ENCODE measurements at places on chromosomes 6 and 20.
A peak's percentile ranks its signal among the peaks of the same experiment; 100 is the strongest.

- DNase-seq = no peak
These were observed 491.1 kb upstream of the EYS start for GRCh38 chr6:66198062-66198624.

DNA sequence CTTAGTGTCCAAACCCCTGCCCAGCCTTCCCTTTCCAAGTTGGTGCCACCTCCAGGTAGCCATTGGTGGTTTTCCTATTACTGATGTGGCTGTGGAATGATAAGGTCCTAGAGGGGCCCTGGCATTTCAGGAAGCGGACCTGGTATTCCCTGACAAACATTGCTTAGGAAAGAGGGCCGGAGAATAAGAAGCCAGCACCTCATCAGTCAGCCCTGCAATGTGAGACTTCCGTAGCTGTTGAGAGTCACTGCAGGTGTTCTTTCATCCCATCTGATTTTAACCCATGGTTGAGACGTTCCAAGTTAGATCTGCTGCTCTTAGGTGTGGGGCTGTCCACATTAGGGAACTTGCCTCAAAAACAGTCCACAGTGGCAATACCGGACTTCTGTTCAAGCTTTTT is 14.8 kb upstream of the NPEPL1 start:
- DNase-seq = no peak

DNA sequence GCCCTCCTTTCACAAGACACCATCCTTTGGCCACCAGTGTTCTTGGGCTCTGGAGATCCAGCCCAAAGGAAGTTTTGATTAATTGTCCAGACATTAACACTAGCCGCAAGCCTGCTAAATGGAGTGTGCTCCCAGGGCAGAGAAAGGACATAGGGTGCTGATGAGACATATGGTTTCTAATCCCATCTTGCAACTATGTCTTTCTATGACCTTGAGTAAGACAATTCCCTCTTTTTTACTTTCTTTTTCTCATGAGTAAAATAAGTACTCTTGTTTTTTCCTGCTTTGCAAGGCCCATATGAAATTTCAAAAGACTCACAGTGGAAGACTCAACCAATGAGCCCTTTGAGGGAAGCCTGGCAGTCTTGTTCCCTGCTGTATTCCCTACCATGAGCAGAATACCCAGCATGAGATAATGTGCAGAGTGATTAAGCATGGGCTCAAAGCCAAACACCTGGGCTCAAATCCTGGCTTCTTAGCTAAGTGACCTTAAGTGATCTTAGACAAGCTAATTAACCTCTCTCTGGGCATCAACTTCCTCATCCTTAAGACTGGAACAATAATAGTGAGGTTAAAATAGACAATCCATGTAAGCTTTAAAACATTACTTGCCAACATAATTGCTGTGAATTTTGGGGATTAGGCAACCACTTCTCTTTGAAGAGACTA is at the start of gene WFDC10B:
TSS of gene WFDC10B (minus strand) at position 51 of the 669 bp plus-strand sequence. CDS start 19,027 bp downstream, outside the sequence.
- DNase-seq = no peak

DNA sequence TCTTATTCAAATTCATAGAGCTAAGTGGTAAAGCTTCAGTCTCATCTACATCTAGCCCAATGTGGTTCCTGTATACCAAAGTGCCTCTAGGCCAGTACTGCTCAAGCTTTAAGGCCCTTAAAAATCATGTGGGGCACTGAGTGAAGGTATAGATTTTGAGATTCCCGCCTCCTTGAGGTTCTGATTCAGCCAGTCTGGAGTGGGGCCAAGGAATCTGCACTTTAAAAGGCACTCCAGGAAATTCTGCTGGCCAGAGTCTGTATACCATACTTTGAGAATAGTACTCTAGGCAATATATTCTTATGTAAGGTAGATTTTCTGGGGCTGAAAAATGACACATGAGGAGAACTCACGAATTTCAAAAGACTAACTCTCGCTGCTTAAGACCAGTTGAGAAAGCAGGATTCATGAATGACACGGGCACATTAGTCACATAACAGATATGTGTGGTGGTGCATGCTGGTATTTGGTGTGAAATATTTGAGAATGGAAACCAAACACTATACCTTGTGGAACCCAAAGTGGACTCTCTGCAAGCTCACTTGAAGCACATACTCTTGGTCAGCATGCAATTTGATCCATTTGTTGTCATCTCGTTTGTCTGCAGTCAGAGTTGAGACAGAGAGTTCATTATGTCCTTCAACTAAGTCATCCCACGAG is 47.6 kb upstream of the SIM1 start:
- DNase-seq = no peak

- peak; percentile 70 for DNase-seq
These were observed at the start of gene NFATC2 for GRCh38 chr20:51542571-51543421. TSS of gene NFATC2 (minus strand) at chr20:51542719. CDS start at chr20:51542499, 220 bp downstream.

DNA sequence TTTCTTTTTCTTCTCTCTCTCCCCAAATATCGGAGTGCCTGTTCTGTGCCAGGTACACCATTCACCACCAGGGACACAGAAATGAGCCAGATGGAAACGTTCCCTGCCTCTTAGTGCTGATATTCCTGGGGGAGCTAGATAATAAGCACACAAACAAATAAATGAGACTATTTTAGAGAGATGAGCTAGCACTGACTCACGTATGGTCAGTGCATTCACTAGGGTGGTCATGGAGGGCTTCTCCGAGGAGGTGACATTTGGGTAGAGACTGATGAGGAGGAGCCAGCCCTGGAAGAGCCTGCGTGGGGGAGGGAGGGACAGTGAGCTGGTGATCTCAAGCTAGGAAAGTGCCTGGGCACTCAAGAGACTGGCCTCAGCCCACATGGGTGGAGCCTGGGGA is 252.3 kb upstream of the KCNG1 start:
- no peak for DNase-seq

GRCh38 chr6:77474286-77474956 is 11.1 kb upstream of the HTR1B start:
- DNase-seq = no peak

- DNase-seq = peak; percentile 87
These were observed at the start of gene DEK for GRCh38 chr6:18264219-18264922. TSS of gene DEK (minus strand) at chr6:18264530. CDS start at chr6:18263987, 543 bp downstream.

GRCh38 chr20:43799150-43799711 is 72.4 kb upstream of the GTSF1L start:
- no peak for DNase-seq

DNA sequence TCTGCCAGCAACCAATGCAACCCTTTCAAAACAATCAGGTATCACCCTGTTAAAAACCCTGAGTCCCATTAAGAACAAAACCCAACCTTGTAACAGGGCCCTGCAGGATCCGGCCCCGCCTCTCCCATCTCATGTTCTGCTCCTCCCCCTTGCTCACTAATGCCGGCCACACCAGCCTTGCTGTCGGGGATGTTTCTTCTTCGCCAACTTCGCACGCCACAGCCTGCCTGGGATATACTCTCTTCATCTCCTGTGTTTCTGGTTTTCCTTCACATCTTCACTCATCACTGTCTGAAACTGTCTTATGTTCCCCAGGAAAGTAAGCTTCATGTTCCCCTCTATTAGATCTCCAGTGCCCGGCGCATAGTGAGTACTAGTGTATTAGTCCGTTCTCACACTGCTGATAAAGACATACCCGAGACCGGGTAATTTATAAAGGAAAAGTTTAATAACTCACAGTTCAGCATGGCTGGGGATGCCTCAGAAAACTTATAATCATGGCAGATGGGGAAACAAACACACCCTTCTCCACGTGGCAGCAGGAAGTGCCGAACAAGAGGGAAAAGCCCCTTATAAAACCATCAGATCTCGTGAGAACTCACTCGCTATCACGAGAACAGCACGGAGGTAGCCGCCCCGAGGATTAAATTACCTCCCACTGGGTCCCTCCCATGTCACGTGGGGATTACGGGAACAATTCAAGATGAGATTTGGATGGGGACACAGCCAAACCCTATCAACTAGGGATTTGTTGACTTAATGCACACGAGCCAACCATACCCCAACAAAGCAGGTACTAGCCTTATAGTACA is 5.1 kb downstream of the TP53RK start:
- peak; percentile 83 for DNase-seq

- peak; percentile 24 for DNase-seq
These were observed 125.6 kb downstream of the CDC5L start for GRCh38 chr6:44512868-44513741.

- DNase-seq = no peak
These were observed 571.4 kb downstream of the PRKN start for GRCh38 chr6:162156146-162156545.

DNA sequence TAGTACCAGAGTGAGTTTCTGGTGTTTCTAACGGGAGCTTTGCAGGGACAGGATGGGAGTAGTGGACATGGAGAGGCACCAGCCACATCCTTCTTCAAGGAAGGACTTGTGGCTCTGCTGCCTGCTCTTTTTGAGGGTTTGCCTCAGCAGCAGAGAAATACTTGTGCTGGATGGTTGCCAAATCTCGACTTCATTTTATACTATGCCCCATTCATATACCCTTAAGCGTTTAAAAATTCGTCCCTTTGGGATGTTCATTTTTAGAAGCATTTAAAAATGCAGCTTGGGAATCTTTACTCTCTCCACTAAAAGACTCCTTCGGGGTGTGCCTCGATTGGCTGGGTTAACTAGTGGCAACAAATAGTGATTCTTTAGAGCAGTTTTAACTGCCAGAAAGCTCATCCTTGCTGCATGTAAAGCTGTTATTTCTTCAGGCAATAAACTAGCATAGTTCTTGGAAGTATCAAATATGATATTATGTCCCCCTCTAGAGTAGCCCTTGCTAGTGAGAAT is 126.5 kb upstream of the B3GAT2 start:
- no peak for DNase-seq

DNA sequence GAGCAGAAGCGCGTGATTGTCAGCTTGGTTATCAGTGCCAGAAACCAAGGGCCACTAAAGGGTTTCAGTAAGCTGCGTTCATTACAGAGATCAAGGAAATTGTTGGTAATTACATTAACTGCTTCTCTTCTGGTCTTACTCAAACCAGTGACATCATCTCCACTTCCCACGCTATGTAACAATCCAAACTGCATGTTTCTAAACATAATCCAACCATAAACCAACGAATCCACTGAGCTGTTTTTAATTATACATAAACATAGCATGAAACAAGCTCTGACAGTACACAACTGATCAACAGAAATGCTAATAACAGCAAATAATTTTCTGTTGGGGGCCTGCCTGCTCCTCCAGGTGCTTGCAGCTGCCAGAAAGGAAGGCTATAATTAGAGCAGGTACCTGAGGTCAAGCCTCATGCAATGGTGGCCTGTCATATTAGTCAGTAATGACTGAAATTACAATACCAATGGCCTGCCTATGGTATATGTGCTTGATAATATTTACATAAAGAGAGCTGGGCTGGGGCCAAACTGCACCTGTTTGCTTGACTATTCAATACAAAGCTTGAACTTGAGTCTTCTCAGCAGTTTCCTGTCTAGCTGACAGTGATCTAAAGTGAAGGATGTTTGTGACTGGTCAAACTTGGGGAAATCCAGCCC is 40.1 kb downstream of the ILRUN start:
- DNase-seq = no peak

GRCh38 chr6:23503173-23503572 is 622.8 kb upstream of the NRSN1 start:
- DNase-seq = no peak

All from H9 (cell line).